ENCODE measurements at places on chromosomes 5 and 9. TPM values are rescaled to one million over a fixed set of nuclear protein-coding genes. Genes with fewer than 3 reads are reported as not detected.

Gene VAV2
- 66.2 TPM for polyA plus RNA-seq

Gene SLC36A2
- polyA plus RNA-seq: 7.8 TPM

Gene GABRA1
- not detected for polyA plus RNA-seq

DNA sequence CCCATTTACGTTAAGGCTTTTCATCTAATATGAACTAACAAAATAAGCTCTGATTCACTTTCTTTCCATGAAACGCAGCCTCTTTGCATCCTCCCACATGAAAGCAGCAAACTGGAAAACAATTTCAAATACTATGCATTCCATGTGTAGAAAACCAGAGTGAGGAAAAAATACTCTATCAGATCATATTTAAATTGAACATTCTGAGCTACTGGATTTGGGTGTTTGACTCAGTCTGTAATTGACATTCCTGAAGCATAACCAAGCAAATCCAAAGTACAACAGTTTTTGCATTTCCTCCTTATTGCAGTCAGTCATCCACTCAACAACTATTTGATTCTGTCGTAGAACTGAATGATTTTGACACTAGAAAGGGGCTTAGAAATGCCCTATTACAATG is 399.1 kb upstream of the NMUR2 start:
- DNase-seq: no peak

- DNase-seq: no peak
Measured at GRCh38 chr9:76684213-76684612, 80.0 kb upstream of the PCA3 start.

DNA sequence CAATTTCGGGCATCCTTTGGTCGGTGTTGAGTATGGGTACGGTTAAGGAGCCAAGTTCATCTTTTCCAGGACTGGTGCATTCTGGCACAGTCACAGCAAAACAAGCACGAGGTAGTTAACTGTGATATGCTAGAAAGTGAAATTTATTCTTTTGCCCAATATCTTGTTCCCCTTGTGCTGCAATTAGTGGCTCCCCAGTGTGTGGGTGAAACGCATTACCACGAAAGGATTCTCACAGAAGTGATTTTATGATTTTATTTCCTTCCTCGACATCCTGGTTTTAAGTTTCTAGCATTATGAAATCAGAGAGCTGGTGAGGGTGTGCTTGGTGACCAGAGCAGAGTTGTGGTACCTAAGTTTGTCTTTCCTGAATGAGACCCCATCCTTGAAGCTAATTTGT is 1.5 kb downstream of the FRMPD1 start:
- no peak for DNase-seq

- no peak for DNase-seq
Measured at GRCh38 chr9:95504053-95504963, 12.5 kb downstream of the PTCH1 start.

DNA sequence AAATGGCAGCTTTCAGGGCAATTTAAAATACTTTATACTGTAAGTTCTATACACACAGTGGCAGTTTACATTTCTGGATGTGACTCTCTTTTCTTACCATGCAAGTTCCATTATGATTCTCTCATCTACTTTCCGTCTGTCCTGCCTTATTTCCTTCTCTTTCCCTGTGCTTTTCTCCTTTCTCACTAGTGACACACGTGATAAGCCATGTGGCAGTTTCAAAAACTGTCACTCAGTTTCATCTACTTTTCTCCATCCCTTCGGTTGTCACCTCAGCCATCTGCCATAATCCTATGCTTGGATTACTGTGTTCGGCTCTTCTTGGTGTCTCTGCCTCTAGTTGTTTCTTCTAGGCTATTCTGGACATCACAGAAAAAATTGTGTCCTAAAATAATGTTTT is 46.8 kb upstream of the ATG10 start:
- DNase-seq: no peak

DNA sequence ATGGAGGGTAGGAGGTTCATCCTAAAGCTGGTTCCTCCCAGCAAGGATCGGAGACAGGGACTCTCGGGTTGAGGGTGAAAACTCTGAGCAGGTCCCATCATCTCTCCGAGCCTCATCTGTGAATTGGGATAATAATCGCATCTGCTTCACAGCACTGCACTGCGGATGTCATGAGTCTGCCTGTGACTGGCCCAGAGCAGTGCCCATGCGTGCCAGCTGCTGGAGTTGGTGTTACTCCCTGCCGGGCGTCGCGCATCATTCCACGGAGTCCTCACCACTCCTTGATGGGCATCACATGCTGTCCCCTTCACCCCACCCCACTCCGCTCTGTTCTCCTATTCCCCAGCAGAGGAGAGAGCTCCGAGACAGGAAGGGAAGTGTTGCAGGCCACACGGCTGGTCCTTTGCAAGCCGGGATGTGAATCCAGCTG is 35.1 kb upstream of the ORM1 start:
- no peak for DNase-seq

GRCh38 chr5:5344051-5344571 is 78.4 kb upstream of the ICE1 start:
- no peak for DNase-seq

DNA sequence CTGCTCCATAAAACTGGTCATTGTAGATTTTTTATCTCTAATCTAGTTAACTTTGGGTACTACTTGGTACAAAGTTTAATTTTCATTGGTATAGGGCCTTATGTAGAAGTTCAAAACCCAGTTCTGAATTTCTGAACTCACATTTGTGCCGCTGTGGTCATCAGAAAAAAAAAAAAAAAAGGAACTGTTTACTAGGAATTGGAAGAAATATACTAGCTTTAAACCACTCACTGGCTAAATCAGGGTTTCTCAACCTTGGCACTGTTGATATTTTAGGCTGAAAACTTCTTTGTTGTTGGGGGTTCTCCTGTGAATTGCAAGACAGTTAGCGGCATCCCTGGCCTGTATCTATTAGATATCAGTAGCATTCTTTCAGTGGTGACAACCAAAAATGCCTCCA is 4.1 kb upstream of the ZFYVE16 start:
- no peak for DNase-seq

DNA sequence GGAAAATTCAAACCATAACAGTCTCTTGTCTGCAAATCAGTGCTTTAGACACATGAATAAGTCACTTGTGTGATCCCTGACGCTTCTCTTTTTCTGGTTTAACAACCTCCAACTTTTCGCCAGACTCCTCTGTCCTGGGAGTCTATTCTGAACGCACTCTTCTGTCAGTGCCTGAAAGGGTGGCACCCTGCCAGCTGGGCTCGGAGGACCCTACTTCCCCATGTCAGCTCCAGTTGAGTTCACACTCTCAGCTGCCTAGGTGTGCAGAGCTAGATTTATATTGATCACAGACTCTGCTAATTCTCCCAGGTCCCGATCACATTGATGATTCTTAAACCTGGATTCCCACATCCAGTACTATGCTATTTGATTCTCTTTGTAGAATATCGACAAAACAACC is 649.1 kb downstream of the BNC2 start:
- DNase-seq: no peak

DNA sequence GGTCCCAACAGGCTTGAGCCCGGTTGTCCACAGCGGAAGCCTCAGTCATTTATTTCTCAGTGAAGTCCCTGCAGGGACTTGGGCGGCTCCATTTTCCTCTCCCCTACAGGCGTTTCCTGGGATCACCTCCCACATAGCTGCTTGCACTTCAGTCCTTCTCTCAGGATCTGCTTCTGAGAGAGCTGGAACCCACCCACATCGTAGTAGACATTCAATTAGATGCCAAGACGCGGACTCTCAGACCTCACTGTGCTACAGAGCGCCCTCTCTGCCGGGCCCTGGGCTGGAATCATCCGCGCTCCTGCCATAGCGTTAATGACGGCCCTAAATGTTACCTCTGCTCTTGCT is 54.0 kb upstream of the ROR2 start:
- no peak for DNase-seq

GRCh38 chr5:133205204-133205603 is 153.4 kb downstream of the HSPA4 start:
- no peak for DNase-seq

Data from renal cortex interstitium (tissue), 15 donors.